Stimulated activated CD8-positive, alpha-beta memory T cell treated with anti-CD3 and anti-CD28 coated beads, Interleukin-7, amount 100 ng/mL, for 24 hours (primary cell): ENCODE measurements at places on chromosomes 7 and 10.

DNA sequence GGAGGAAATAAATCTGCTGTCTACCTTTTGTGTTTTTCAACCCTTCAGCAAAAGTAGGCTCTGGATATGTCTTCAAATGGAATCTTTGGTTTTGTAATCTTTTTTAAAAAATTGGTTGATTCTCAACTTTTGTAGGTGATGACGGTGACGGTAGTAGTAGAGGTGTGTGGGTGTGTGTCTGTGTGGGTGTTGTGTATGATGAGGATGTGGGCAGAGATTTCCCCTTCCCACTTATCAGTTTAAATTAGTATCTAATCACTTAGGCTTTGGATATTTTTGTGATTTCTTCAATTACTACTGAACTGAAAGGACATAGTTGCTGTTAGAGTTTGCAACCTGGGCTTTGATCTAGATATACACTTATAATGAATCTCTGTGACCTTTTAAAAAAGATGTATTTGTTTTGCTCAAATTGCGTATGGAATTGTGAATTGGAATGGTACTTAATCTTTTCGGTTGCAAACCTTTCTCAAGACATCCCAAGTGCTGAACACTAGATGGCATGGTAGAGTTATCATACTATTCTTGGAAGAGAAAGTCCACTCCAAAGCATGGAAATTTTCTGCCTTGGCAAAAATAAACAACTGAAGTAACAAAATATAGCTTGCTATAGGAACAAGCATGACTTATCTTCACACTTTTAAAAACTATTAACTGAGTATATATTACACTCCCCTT lies 51.9 kb upstream of the A1CF start:
- no peak for DNase-seq

DNA sequence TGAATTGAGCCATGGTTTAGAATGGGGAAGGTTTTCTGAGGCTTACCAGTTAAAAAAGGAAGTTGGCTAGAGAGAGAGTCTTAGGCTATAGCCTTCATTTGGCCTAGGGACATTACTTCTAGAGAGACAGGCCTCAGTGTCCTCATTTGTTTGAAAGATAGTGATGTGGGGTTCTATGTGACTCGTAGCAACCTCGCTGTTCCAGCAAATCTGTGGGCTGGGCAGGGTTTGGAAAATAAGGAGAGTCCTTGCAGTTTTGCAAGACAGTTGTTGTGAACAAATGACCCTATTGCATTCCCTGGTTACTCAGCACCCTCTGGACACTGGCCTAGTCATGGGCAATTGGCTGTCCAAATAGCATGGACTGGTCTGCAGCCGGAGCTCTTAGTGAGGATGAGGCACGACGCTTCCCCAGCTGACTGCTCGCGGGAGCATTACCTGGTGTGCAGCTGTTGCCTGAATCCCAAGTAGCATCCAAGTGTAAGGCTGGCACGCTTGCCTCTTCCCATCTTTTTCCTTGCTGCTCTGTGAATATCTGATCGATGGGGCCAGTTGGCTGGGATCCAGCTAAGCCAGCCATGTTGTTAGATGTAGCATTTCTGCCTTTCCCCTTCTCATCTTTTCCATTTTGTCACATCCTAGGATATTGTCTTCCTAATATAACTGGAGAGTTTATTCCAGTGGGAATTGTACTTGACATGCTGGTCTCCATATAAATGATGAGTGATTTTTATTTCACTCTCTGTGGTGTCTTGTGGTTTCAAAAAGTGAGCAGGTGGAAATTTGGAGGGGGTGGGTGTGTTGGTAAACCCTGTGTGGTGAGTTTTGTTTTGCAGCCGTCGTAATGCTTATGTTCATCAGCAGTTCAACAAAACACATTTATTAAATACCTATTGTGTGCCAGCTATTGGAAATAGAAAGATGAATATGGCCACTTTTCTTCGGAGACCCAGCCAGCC lies 99.8 kb downstream of the SND1 start:
- DNase-seq = no peak

DNA sequence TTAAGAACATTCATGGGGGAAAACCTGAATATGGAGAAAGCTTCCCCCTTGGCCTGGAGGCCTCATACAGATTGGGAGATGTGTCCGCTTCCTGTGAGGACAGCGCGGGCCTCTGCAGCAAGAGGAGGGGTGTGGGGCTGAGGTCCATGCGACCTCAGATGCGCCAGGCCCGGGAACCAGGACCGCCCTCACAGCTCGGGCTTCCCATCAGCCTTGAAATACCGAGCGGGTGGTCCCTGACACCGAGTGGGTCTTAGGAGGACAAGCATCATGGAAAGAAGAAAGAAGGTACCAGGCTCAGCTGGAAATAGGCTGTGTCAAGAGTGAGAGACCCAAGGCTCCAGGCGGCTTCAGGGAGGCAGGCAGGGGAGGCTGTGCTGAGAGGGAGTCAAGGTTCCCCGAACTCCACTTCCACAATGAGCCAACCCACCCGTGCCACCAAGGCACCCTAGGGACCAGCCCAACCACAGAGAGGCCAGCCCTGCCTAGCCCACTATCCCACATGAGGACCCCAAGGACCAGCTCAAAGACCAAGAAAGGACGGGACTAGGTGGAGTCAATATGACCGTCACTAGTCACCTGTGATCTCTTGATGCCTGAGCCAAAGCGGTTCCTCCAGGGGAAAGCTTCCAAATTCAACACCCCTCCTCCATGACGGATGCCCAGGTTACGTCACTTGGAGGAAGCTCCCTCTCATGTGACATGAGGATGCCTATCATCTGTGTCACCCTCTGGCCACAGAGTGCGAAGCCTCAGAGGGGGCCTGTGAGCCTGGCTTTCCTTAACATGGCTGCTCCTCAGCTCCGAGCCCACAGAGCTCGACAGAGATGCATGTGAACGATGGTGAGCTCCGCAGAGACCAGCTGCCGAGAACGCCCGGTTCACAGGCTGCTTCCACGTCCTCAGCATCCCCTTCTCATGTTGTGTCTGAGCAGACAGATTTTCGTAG lies 103.7 kb downstream of the TCERG1L start:
- DNase-seq = no peak

DNA sequence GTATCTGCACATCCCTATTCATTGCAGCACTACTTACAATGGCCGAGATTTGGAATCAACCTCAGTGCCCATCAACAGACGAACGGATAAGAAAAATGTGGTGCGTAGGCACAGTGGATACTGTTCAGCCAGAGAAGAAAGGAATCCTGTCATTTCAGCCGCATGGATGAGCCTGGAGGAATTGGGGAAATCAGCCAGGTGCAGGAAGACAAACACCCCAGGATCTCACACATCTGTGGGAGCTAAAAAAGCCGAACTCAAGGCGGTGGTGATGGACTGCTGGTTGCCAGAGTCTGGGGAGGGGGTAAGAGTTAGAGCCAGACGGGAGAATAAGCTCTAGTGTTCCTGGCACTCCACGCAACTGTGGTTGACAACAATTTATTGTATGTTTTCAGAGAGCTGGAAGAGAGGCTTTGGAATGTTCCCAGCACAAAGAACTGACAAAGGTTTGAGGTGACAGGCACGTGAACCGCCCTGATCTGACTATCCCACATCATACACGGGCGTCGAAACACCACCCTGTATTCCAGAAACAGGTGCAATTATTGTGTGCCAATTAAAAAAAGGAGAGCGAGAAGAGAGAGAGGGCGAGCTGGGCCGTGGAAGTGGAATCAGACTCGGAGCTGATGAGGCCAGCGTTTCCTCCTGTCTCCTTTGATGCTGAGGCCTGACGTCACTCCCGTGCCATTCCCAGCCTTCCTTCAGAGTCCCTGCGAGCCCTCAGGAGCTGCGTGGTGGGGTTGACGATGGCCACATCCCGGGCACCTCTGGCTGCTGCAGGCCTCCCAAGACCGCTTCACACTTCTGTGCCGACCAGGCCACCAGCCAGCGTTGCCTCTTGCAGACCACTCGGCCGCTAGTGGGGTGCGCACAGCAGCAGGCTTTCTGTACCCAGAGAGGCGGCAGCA lies 189.5 kb downstream of the DNAJB6 start:
- no peak for DNase-seq

- DNase-seq = no peak
These were observed 636.8 kb downstream of the PHTF2 start for GRCh38 chr7:78435355-78435754.

GRCh38 chr7:73567140-73567539 lies 9.7 kb upstream of the BCL7B start:
- DNase-seq = no peak

- no peak for DNase-seq
These were observed 1011.2 kb downstream of the KCNMA1 start for GRCh38 chr10:76626386-76626785.

DNA sequence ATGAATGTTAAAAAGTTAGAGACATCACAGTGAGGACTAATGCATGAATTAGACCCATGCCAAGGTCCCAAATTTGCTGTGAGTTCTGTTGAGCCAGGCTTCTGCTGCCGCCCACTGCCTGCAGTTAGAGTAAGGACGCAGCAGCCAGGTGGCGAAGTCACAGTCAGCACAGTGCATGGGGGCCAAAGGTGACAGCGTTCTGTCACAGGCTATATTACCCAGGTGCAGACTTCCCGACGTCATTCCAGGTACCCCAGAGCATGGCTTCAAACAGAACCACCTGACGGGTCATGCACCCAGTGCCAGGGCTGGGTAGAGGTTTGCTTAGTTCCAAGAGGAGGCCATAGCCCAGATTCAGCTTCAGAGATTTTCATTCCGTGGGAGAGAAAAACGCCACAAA lies 33.9 kb upstream of the HMX3 start:
- DNase-seq = no peak

DNA sequence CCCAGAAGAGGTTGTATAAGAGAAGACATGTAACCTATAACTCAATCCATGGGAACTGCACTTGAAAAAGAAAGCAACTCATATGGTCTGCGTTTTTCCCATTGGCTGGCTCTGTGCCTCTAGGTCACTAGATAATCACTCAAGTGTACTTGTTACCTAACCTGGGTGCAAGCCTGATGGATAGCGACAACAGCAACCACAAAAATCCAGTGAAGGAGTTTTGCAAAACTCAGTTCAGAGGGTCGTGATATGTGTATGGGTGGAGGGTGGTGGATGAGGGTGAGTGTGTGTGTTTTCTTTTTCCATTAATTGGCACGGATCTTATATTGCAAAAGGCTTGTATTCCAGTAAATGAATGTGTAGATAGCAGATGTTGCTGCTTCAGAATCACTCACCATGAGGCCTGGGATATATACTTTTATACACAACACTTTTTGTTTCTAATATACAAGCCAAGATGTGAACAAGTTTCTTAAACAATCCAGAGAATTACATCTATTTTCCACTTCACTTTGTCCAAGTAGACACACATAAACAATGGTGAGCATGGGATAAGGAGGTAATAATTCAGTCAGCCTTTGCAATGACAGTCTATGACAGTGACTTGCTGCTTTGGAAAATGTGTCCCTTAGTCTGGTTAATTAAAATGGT lies 286.9 kb upstream of the DKK1 start:
- DNase-seq = no peak

- DNase-seq = no peak
These were observed 82.0 kb downstream of the MICALL2 start for GRCh38 chr7:1377111-1377909.

DNA sequence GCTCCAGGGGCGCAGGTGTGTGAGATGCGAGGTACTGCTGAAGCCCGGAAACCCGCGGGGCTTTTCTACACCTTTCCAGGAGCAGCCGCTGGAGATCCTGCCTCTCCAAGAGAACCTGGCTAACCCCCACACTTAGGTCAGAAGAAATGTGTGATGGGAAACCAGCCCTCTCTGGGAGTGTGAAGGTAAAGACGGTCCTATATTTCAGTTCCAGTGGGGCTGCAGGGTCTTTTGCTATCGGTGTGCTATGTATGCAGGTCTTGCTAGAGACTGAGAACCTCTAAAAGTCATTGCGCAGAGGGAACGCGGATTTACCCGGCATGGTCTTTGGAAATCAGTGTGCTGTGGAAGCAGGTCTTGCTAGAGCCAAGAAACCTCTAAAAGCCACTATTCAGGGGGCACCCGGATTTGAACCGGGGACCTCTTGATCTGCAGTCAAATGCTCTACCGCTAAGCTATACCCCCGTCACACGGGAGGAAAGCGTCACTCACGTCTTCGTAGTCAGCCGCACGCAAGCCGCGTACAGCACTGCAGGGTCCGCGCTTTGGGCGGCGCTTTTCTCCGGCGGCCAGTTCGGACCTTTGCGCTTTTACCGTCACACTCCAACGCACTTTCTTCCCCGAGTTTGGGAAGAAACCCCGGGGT lies 46.0 kb downstream of the ZNF777 start:
- peak; percentile 43 for DNase-seq

DNA sequence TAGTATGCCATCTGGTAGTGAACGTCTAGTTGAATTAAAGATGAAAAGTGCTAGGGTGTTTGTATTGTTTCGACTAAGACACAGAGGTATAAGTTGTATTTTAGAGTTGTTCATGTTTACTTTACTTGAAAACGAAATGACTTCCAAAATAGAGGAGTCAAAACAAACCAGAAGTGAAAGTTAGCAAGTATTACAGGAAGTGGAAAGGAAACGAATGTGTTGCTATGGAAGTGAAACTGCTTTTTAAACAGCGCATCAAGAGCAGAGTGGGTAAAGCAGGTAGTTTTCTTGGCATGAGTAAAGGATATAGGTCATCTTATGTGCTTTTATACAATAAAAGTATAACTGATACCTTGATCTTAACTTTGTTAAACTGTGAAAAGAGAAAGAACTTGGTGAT lies 20.0 kb upstream of the GALNTL5 start:
- no peak for DNase-seq

DNA sequence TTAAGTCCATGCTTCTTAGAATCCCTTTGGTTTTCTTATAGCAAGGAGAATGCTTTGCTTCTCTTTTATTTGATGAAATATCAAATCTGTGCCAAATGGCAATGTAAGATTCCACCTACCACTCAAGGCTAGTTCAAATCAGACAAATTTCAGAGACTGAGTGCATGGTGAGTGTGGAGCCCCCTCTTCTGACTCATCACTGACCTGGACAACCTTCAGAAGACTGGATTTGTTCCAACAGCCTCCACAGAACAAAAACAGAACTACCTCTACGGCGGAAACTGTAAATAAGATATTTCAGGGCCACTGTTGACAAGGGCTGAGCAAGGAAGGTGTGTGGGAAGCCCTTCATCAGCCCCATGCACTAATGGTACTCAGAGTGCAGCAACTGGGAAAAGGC lies 21.1 kb downstream of the NCAPG2 start:
- DNase-seq = no peak

- no peak for DNase-seq
These were observed 13.9 kb downstream of the ARHGAP19 start for GRCh38 chr10:97278491-97278989.

- no peak for DNase-seq
These were observed 113.9 kb downstream of the NDUFB2 start for GRCh38 chr7:140810385-140810784.

GRCh38 chr10:125521721-125522680 lies 161.0 kb downstream of the TEX36 start:
- no peak for DNase-seq
